ENCODE measurements at places on chromosomes 1 and 21.

DNA sequence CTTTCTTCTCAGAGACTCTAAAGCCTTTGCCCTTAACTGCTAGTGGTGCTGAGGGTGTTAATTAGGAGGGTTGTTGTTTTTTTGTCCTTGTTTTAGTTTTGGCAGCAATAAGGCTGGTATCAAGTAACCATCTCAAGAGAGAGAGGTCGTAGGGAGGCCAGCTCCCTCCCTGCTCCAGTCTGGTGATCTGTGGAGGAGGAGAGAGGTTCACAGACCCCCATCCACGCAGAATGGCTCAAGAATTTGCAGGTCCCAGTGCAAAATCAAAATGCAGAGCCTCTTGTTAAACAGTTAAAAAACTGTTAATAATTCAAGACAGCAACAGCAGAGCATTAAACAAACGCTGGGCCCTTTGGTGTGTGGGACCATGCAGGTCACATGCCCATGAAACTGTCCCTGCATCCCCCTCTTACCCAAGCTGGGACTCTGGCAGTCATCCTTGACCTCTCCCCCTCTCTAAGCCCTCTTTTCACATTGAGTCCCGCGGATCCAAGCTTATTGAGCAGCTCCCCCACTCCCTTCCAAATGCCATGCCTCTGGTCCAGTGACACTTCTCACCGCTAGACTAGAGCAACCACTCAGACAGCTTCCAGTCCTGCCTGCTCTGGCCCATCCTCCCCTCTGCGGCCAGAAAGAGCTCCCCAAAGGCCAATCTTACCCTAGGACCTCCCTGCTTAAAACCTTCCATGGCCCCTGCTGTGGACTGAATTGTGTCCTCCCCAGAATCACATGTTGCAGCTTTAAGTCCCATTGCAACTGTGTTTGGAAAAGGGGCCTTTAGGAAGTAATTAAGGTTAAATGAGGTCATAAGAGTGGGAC, 47.7 kb upstream of the RPL11 start:
- no peak overlapping the region for H3K27ac ChIP-seq
- H3K4me1 ChIP-seq = no peaks in the 10 kb centered on the region
- H3K36me3 ChIP-seq = no peaks in the 10 kb centered on the region
- H3K27me3 ChIP-seq = no peaks in the 10 kb centered on the region
- no peak for DNase-seq
- no peak overlapping the region for H3K4me3 ChIP-seq

- H3K4me3 ChIP-seq = 0 out of 2 replicates have a peak overlapping the region, but pooled peaks have one; percentile 20
- peak overlapping the region; percentile 82 for H3K27ac ChIP-seq
- DNase-seq = peak; percentile 91
- H3K27me3 ChIP-seq = no peaks in the 10 kb centered on the region
Observed at GRCh38 chr1:167548059-167548932, 5.3 kb downstream of the CREG1 start.

DNA sequence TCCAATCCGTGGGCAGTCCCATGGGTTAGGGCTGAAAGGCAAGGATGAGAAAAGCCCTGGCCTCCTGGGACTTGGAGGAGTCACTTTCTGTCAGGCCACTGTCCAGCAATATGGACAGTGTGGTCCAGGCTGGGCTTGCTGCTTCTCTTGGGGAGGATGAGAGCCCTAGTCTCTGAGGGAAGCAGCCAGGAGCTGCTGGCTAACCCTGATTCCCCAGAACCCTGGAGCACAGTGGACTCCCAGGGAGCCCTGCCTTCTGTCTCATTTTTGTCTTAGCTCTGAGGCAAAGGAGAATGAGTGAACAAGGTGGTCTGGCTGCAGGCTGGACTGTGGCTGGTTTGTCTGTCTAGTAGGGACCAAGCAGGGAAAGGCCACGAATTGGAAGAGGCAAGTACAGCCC, 23.8 kb upstream of the EDN2 start:
- no peaks in the 10 kb centered on the region for H3K27me3 ChIP-seq
- H3K4me3 ChIP-seq = no peak overlapping the region
- no peak for DNase-seq
- no peaks in the 10 kb centered on the region for H3K36me3 ChIP-seq

GRCh38 chr1:174158767-174159251, 511 bp upstream of the RABGAP1L start:
- H3K4me3 ChIP-seq = peak overlapping the region; percentile 84
- no peaks in the 10 kb centered on the region for H3K4me1 ChIP-seq
- no peaks in the 10 kb centered on the region for H3K36me3 ChIP-seq
